LHCN-M2 (cell line): ENCODE measurements at places on chromosomes 3 and 15. TPM values are rescaled to one million over a fixed set of nuclear protein-coding genes. Genes with fewer than 3 reads are reported as not detected.

TAMM41 gene
- total RNA-seq, result 9.2 and 11.4 TPM in 2 replicates

SH2D7 gene
- total RNA-seq, result not detected in 2 replicates

NRG4 gene
- total RNA-seq, result not detected in 2 replicates

RBMS3 gene
- total RNA-seq, result 13.3 and 13.8 TPM in 2 replicates

SAMD7 gene
- total RNA-seq, result not detected in 2 replicates

FSD2 gene
- total RNA-seq, result not detected in 2 replicates

PAQR5 gene
- total RNA-seq, result 13.0 and 13.9 TPM in 2 replicates

IL17RB gene
- total RNA-seq, result not detected in 2 replicates

NR2E3 gene
- total RNA-seq, result 0.06 TPM in 1 of 2 replicates, not detected in the other

CCRL2 gene
- 5.3 and 5.4 TPM in 2 replicates for total RNA-seq

FBXW12 gene
- not detected in 2 replicates for total RNA-seq

ZNF620 gene
- 0.23 and 0.64 TPM in 2 replicates for total RNA-seq

STAC gene
- total RNA-seq, result 0.26 and 0.52 TPM in 2 replicates

CCDC174 gene
- 10.2 and 13.5 TPM in 2 replicates for total RNA-seq

- no peak for DNase-seq
Observed at GRCh38 chr15:43378601-43379000, 7.7 kb downstream of the TUBGCP4 start.

GRCh38 chr3:197229178-197229577, 69.2 kb downstream of the DLG1 start:
- DNase-seq, result no peak

- DNase-seq, result peak; percentile 29
Observed at GRCh38 chr15:25882466-25882865, 19.3 kb upstream of the ATP10A start.

DNA sequence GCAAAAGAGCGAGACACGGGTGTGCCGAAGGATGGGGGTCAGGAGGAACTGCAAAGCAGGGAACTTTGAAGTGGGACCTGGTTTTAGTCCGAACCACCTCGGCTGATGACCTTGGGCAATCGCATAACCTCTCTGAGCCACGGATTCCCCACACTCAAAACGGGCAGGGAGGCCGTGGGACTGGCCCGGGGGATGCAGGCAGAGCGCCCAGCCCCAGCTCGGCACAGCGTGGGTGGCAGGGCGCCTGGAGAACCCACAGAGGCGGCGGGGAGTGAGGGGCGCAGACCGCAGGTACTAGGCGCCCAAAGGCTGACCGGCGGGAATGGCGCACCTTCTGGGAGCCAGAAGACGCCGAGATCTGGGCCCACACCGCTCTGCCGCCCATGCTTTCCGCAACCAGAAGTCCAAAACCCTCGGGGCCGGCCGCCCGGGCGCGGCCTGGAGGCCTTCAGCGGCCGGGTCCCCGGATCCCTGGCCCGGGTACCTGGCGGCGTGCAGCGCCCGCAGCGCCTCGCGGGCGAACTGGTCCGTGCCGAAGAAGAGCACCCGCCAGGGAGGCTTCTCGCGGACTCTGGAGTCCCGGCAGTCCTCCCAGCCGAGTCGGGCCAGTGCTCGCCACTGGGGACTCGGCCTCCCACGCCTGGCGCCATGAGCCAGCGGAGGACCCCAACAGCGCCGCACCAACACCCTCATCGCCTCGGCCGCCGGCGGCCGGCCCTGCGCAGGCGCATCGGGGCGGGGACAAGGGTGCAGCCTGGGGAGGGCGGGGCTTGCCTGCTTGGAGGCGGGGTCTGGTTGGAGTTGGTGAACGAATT, at the start of gene MTFMT:
Gene MTFMT, minus strand, starts transcription at position 719 of the 815 bp plus-strand sequence. Its CDS starts 26 bp downstream, at position 693.
- DNase-seq, result peak; percentile 75

GRCh38 chr3:73592154-73593144, 32.3 kb downstream of the PDZRN3 start:
- DNase-seq, result no peak

GRCh38 chr3:179840985-179841384, 188.1 kb downstream of the USP13 start:
- DNase-seq, result peak; percentile 42

DNA sequence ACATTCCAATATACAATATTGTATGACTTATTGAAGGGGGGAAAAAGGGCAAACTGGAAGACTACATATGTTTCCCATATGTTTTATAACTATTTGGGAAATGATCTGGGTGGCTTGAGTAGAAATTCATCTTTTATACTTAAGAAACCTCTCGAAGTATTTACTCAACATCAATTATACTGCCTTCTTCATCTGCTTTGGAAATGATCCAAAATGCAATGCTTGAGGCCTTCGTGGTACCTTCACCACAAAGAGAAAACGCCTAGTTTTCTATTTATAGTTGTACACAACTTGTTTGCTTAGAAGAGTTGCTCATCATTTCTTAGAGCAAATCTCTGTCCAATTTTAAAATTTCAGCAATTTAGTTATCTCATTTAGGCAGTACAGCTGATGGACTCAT, 18.8 kb downstream of the ACKR4 start:
- peak; percentile 45 for DNase-seq

GRCh38 chr15:91635641-91636040, 217.9 kb upstream of the SLCO3A1 start:
- no peak for DNase-seq

GRCh38 chr15:67792250-67792942, 32.9 kb upstream of the SKOR1 start:
- DNase-seq, result no peak

DNA sequence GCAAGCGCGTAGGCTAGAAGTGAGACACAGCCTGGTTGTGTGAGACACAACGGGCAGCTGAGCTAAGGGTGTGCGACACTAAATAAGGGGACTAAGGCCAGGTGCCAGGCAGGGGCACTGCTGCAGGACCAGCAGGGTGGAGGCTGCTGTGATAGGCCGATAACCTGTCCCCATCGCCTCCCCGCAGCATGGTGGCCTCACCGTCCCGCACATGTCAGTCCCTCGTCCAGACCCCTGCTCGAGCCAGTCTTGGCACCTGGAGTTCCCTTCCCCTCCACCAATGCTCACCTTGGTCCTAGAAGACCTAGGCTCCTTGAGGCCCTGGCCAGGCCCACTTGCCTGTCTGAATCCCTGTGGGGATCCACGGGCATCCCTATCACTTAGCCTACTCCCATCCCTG, 96.1 kb downstream of the HMG20A start:
- no peak for DNase-seq

- peak; percentile 68 for DNase-seq
Observed at GRCh38 chr3:8371085-8371551, 130.5 kb upstream of the LMCD1 start.

DNA sequence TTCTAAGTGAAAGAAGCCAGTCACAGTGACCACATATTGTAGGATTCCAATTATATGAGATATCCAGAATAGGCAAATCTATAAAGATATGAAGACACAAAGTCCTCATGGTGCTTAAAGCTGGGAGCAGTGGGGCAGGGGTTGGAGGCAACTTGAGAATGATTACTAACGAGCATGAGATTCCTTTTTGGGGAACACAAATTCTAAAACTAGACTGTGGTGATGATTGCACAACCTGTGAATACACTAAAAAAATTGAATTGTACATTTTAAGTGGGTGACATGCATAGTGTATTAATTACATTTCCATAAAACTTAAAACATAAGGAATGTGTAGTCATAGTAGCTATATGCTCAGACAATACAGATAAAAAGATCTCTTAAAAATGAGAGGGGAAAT, 103.2 kb downstream of the DPH6 start:
- no peak for DNase-seq

- DNase-seq, result no peak
Observed at GRCh38 chr3:104385421-104385820, 981.3 kb upstream of the ALCAM start.

DNA sequence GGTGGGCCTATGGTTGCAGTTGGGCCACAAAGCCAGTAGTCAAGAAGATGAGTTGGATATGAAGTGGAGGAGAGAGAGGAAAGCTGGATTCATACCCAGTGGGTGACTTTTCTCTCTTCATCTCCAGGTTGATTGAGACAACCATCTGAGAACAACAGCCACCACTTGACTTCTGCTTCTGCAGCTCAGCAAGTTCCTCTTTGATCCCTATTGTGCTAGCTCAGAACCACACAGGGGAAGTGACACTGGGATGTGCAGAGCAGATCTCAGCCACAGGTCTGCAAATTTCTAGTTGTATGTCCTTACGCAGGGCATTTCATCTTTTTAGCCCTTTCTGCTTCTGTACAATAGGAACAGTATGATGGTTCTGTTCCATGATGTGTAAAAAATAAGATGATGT, 459.2 kb upstream of the ARRDC4 start:
- no peak for DNase-seq

DNA sequence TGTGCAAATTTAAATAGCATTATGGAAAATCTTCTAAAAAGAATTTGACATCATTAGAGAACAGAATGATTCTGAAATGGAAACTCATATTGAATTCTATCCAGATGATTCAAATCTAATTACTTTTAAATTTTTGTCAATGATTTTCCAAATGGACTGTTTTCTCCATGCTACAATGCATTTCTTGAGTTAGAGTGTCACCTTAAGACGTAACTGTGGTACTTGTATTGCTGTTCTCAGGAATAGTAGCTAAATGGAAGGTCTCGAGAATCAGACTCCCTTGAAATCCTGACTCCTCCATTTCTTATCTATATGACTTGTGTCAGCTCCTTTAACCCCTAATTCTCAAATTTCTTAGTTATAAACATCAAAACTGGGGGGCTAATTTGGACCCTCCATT, 102.3 kb downstream of the P2RY1 start:
- DNase-seq, result no peak

- DNase-seq, result peak; percentile 70
Observed at GRCh38 chr3:48039487-48040190, 23.4 kb upstream of the MAP4 start.

DNA sequence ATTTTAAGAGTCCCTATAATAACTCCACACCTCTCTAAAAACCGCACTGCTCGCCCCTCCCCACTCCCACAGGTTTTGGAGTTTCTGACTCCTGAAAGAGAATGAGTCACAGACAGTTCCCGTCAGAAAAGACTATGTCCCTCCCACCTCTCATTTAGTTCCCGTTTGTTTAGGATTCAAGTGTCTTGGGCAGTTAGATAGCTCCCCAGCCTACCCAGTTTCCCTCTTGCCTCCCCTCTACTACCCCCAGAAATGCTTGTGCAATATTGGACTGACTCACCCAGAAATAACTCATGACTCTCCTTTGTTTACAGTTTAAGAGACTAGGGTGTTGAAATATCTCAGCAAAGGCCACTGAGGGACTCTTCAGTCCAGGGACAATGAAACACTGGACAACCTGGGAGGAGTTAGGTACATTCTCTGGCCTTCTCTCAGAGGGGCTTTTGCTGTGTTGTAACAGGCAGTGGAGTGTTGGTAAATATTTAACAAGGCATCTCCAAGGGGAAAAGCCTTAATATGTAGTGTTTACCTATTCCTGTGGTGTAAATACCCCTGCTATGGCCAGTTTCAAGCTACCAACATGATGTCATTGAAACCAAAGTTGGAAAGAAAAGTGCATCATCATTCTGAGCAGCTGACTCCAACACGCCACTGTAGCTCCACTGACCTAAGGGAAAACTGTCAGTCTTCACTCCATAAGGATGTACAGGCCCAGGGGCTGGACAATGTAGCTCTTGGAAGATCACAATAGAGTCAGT, 96.1 kb upstream of the CHD2 start:
- DNase-seq, result peak; percentile 100

DNA sequence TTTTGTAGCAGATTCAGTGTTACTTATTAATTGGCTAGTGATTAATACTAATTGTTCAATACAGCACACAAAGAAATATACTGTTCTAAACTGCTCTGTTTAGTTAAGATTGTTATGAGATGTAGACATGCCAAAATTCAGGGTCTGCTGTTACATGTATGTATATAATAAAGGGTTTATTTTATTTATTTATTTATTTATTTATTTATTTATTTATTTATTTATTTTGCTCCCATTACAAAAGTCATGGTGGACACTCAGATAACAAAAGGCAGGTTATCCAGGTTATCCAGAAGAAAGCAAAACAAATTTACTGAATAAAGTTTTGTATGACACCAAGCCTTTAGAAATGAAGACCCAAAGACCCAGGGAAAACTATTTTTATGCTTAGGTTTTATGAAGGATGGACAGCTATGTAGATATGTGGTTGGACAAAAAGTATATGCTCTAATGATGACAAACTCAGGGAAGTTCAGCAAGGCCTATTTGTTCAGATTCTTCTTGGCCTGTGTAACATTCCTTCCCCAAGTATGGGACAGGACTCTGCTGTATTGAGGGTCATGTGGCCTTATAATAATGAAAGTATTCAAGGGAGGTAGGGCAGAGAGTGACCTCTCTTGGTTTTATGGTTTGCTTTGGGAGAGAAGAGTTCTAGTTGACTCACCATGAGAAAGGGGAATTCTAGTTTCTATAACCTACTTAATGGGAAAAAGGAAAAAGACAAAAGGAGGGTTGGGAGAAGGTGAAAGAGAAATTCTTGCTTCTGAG, 1056.8 kb downstream of the ROBO2 start:
- DNase-seq, result no peak

- DNase-seq, result no peak
Observed at GRCh38 chr3:150490277-150490986, 55.9 kb downstream of the SERP1 start.

GRCh38 chr3:184085389-184085852, 11.4 kb upstream of the HTR3E start:
- no peak for DNase-seq

DNA sequence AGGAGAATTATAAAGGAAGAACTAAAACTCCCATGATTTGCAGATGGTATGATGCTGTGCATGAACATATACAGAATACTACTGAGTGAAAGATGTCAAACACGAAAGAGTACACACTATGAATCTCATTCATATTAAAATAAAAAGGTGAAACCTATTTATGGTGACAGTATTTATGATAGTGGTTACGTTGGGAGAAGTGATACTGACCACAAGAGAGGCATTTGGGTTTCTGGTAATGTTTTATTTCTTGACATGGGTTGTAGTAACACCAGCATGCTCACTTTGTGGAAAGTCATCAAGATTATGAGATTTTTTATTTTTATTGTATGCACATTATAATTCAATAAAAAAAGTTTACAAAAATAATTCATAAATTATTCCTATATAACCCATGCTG, 324.0 kb downstream of the GAP43 start:
- no peak for DNase-seq

DNA sequence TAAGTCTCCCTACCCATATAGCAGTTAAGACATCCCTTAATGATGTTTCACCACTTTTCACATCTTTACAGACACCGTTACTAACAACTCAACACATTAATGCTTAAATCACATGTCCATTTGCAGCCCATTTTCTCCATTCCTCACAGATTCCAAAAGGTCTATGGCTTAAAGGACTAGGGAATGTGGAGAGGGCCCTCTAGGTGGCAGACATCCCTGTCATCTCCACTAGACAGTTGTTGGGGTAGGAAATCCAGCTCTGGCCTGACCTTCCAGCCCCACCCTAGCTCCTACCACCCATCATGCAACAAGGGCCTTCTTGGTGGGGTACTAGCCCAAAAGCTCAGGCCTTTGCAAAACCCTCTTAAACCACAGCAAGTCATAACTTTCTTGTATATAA, 25.2 kb downstream of the CPEB1 start:
- no peak for DNase-seq

- DNase-seq, result no peak
Observed at GRCh38 chr15:36108541-36108940, 470.9 kb upstream of the CDIN1 start.

GRCh38 chr15:58224068-58224467, 85.9 kb downstream of the AQP9 start:
- DNase-seq, result peak; percentile 81
